T-helper 2 cell (primary cell): ENCODE measurements at places on chromosomes 7 and 10.

- DNase-seq: no peak
These were observed 7.1 kb upstream of the KLF6 start for GRCh38 chr10:3791974-3792633.

DNA sequence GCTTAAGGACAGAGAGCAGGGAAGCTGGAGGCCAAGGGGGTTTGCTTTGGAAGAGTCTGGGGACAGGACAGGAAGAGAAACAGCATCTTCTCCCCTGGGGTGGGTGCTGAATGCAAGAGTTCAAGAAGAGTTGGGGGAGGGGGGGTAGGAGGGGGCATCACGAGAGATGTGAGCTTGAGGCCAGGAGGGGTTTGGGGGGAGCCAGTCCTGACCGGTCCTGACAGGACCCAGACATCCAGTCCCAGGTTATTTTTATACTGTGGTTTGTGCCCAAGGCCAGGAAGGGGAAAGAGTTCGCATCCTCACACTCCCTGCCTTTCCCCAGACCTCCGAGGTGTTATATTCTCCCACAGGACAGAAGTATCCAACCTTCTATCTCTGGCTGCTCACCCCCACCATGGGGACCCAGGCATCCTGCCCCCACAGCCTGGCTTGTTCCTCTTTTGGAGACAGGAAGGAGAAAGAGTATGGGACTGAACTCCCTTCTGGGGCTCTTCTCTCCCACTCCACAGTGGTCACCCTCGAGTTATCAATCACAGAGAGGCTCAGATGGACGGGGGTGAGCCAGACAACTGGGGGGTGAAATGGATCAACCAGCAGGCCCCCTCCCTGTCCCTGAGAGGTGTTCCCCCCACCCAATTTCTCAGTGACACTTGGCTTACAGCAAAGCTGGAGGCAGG is 2.8 kb downstream of the TSC22D4 start:
- no peak for DNase-seq

DNA sequence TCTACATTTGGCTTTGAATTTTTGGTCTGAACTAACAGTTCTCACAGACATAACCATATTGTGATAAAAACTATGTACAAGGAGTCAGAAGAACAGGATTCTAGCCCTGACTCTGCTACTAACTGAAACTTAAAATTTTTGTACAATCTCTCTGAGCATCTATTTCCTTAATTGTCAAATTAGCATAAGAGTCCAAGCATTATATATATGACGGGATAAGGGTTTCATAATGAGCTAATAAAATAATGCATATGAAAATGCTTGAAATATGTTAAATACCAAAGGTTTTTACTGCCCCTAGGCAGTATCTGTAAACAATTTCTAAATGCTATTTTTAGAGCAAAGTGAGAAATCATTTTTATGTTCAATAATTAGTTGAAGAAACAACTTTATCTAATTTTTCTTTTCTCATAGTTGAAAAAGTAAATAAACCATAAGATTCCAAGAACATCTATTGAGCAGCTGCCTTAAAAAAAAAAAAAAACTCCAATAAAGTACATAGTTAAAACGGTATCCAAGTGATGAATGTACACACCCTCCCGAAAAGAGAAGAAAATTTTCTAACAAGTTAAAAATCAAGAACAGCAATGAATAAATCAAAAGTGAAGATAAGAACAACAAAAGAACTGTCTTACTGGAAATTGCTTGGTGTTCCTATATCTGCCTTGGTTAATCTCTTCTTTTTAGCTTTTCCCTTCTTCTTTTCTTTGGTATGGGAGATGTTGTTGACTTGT is 40.4 kb downstream of the LMOD2 start:
- no peak for DNase-seq

- DNase-seq: no peak
These were observed 1.6 kb downstream of the MSRB2 start for GRCh38 chr10:23096802-23097549.

DNA sequence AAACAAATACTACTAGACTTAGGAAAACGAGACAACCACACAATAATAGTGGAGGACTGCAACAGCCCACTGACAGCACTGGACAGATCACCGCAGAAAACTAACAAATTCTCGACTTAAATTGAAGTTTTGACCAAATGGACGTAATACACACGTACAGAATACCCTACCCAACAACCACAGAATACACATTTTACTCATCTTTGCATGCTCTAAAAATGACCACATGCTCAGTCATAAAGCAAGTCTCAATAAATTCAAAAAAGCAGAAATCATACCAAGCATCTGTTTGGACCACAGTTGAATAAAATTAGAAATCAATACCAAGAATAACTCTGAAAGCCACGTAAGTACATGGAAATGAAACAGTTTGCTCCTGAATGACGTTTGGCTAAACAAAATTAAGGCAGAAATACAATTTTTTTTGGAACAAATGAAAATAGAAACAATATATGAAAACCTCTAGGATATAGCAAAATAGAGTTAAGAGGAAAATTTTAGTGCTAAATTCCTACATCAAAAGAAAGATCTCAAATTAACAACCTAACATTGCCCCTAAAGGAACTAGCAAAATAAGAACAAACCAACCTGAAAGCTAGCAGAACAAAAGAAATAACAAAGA is 30.6 kb downstream of the MAPK8 start:
- no peak for DNase-seq
